ENCODE measurements at places on chromosomes 1 and 21.

GRCh38 chr1:205565799-205566198 lies 61.3 kb downstream of the CDK18 start:
- no peak for DNase-seq

DNA sequence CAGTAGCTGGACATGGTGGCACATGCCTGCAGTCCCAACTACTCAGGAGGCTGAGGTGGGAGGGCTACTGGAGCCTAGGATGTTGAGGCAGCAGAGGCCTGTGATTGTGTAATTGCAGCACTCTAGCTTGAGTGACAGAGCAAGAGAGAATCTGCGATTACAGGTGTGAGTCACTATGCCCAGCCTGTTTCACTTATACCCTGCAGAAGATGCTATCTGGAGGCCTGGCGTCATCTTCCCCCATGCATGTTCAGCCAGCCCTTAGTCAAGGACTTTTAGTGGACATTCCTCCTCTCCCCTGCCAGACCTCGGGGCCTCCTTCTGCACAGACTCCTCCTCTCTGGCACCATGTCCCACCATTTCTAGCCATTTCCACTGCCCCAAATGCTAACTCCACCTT lies 36.3 kb upstream of the RCC2 start:
- no peak for DNase-seq

GRCh38 chr21:17554679-17555465 lies 42.0 kb downstream of the CXADR start:
- no peak for DNase-seq

GRCh38 chr1:110155878-110156522 lies 5.7 kb downstream of the SLC6A17 start:
- DNase-seq = peak; percentile 43

DNA sequence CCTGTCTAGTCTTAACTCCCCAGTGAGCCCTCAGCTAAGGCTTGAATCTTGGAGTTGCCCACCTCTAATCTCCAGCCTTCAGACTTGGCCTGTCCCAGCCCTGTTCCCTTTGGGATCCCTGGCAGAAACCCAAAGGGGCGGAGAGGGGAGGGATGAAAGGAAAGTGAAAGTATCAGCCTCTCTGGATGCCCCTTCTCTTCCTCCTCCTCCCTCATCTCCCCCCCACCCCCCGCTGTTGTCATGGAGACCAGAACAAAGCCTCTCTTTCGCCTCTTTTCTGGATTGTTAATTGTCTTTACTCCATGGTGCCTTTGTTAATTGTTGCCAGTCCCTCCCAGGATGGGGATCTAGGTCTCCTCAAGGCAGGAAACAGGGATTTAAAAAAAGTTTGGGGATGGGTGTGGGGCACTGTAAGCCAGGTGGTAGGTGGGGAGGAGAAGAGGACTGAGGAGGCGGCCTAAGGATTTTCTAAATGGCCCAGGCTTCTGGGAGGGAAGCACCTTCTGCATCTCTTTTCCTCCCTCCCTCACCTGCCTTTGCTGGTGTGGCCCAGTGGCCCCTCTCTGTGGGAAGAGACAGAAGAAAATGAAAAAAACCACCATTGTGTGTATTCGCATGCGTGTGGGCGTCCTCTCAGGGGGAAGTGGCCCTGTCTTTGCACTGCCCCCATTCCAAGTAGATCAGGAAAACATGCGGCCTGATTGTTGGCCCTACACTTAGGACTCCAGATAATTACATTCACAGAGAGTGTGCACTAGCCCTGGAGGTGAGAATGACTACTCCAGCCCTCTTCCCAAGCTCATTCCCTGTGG lies 7.5 kb upstream of the SOX13 start:
- no peak for DNase-seq

- DNase-seq = no peak
Observed at GRCh38 chr1:238226810-238227209, 336.1 kb upstream of the ZP4 start.

GRCh38 chr1:199474738-199475137 lies 552.8 kb upstream of the NR5A2 start:
- no peak for DNase-seq

- DNase-seq = no peak
Observed at GRCh38 chr1:167126811-167127210, 32.9 kb downstream of the STYXL2 start.

DNA sequence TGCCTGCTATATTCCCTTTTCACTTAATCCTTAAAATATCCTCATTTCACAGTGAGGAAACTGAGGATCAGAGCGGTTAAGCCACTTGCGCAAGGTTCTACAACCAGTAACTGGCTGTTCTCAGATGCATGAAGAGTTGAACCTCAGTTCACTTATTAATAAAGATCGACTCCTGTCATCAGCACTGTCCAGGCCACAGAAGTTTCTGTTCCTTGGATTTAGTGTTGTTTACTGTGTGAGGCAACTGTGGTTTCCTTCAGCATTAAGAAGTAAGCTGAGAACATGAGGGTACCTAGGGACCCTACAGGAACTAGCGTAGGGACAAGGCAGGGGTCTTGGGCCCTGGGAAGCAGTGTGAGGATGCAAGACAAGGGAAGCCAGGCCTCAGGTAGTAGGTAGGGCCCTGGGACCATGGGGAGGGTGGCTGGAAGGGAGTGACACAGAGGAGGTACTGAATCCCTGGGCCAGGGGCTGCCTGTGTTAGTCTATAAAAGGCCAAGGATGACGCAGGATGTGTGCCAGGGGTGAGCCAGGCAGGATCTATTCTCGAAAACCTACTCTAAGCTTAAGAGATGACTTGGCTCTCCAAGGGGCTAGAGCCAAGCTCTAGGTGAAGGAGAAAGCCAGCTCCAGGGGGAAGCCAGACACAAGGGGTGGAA lies 181.2 kb upstream of the CSF3R start:
- no peak for DNase-seq

DNA sequence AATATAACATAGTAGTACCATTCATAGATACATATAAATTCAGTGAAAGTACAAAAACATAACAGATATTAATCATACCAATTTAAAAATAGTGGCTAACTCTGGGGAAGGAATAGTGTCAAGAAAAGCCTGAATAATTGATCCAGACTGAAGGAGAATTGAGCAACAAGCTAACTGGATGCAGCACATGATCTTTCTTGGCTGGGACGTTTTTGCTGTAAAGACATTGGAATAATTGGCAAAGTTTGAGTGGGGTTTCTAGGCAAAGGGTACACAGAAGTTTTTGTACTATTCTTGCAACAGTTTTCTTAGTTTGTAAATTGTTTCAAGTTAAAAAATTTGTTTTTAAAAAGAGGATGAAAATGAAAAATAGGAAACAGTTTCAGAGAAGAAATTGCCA lies 2.6 kb upstream of the SH3GLB1 start:
- DNase-seq = no peak

- no peak for DNase-seq
Observed at GRCh38 chr1:53366901-53367502, 39.1 kb upstream of the LRP8 start.

GRCh38 chr1:8230292-8230621 lies 87.7 kb upstream of the SLC45A1 start:
- no peak for DNase-seq

GRCh38 chr1:59643526-59643925 lies 171.2 kb upstream of the HOOK1 start:
- DNase-seq = no peak

Data from GM12865 (cell line).